Stimulated activated CD4-positive, alpha-beta T cell treated with anti-CD3 and anti-CD28 coated beads, Interleukin-1b, Interleukin-23, amount 100 ng/mL, for 4 hours (primary cell): ENCODE measurements at places on chromosomes 12 and 14.

GRCh38 chr14:25431211-25432076 is 381.5 kb upstream of the STXBP6 start:
- no peak for DNase-seq

- peak; percentile 19 for DNase-seq
Measured at GRCh38 chr12:47636908-47637780, 68.7 kb downstream of the RPAP3 start.

DNA sequence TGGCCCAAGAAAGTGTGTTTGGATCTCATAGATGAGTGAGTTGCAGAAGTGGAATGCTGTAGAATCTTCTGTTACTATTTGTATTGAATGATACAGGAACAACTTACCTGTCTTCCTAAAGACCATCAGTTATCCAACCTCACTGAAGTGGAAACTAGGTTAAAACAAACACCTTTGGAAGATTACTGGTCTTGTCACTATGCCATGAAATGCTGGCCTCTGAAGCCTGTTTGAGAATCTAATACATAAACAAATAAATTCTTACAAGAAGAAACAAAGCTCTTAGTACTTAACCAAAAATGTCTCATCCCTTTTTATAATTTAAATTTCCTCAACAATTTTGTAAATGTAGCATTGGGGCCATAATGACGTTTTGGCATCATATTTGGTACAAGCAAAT is 155.2 kb downstream of the FBXL14 start:
- DNase-seq, result no peak

GRCh38 chr14:104844306-104845032 is 20.6 kb upstream of the CEP170B start:
- no peak for DNase-seq

- no peak for DNase-seq
Measured at GRCh38 chr12:100433701-100434100, 40.0 kb upstream of the NR1H4 start.

DNA sequence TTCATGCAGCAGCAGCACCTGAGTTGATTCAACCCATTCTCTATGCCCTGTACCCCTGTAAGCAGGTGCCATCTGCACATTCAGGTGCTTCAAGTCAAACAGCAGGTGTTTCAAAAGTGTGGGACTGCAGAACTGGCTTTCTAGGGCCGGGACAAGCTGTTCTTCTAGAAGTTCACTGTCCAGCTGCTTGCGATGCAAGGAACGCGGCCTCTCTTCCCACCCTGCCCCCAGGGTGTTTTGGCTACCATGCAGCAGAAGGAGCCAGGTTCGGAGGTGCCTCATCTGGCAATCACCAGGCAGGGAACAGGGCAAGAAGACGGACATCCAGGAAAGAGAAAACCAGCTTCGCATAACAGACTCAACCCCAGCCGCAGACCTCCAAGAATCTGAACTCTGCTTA is 35.2 kb downstream of the TMEM132D start:
- no peak for DNase-seq

DNA sequence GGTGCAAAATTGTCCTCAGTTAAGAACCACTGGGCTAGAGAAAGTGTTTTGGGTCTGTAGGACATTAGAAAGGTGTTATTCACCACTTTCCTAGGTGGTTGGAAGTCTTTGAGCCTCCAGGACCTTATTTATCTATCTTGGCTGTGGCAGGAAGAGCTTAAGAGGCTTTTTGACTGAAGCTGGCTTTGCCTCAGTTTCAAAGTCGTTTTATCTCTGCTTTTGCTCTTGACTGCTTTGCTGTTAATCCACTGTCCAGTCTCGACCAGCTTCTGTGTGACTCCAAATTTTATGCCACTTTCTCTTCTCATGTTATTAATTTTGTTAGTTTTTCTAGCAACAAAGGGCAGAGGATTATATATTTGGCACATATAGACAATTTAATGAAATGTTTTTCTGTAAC is 60.3 kb downstream of the PPHLN1 start:
- no peak for DNase-seq

GRCh38 chr14:100325958-100326357 is 2.8 kb downstream of the SLC25A47 start:
- no peak for DNase-seq

DNA sequence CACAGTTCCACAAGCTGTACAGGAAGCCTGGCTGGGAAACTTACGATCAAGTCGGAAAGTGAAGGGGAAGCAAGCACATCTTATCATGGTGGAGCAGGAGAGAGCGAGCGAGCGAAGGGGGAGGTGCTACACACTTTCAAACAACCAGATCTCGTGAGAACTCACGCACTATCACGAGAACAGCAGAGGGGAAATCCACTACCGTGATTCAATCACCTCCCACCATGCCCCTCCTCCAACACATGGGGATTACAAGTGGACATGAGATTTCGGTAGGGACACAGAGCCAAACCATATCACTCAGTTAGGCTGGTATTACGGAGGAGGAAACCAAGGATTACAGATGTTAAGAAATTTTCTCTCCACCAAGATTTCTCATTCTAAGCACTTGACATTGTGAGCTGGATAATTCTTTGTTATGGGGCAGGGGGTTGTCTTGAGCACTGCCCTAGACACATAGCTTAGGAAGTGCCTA is 262.0 kb upstream of the G2E3 start:
- no peak for DNase-seq

DNA sequence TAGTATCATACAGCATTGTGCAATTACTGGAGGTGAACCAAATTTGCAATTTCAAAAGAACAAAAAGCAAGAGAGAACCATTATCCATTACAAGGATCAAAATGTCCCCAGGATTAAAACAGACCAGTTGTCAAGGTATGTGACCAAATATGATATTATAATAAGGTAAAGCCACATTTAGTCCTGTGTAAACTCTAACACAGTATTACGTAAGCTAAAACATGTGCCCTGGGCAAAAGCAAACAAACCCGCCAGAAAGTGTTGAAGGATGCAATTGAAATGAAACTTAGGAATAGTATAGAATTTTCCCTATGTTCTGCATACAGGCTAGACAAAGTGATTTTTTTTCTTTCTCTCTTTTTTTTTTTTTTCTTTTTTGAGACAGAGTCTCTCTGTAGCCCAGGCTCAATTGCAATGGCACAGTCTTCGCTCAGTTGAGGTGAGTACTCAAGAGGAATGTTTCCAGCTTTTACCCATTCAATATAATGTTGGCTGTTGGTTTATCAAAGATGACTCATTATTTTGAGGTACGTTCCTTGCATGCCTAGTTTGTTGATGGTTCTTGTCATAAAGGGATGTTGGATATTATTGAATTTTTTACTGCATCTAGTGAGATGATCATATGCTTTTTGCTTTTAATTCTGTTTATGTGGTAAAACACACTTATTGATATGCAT is 137.1 kb upstream of the FOXG1 start:
- DNase-seq, result no peak

GRCh38 chr12:46217541-46218321 is 51.1 kb downstream of the SLC38A1 start:
- DNase-seq, result peak; percentile 28

DNA sequence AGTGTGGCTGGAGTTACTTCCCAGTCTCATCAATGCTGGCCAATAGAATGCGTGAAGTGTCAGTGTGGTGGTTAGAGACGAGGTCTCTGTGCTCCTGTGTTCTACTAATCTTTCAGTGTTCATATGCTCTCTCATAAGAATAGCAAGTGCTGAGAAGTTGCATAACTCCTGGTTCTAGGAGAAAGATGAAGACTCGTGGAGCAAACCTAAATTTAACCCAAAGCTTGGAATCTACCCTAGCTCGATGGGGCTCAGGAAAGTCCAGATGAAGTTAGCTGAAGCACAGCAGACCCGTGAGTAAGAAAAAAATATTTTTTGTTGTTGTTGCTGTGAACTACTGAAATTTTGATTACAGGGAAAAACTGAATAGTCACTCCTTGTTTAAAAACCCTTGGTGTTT is 412.6 kb downstream of the APAF1 start:
- DNase-seq, result no peak

- DNase-seq, result no peak
Measured at GRCh38 chr12:107929436-107929835, 154.9 kb downstream of the ASCL4 start.

- DNase-seq, result no peak
Measured at GRCh38 chr12:32420356-32420755, 21.0 kb downstream of the FGD4 start.

DNA sequence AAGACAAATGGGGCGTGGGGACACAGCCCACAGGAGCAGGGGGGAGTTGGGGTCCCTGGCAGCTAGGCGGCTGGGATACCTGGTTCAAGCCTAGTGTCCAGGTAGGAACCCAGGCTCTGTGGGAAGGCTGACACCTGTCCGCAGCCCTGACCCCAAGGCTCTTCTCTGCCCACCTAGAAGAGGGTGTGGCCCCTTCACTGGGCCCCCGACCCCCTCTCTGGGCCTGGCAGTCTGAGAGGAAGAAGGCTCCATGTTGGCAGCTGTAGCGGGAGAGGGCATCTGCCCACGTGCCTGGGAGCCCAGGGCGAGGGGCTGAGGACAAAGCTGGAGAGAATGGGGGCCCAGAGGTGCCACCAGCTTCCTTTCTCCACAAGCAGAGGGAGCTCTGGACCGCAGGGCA is 10.5 kb downstream of the CHGA start:
- no peak for DNase-seq

- no peak for DNase-seq
Measured at GRCh38 chr12:1977588-1977987, 26.7 kb downstream of the DCP1B start.

GRCh38 chr12:1494856-1495255 is 99.5 kb downstream of the FBXL14 start:
- no peak for DNase-seq

- no peak for DNase-seq
Measured at GRCh38 chr12:123280971-123281370, 9.3 kb upstream of the CDK2AP1 start.

DNA sequence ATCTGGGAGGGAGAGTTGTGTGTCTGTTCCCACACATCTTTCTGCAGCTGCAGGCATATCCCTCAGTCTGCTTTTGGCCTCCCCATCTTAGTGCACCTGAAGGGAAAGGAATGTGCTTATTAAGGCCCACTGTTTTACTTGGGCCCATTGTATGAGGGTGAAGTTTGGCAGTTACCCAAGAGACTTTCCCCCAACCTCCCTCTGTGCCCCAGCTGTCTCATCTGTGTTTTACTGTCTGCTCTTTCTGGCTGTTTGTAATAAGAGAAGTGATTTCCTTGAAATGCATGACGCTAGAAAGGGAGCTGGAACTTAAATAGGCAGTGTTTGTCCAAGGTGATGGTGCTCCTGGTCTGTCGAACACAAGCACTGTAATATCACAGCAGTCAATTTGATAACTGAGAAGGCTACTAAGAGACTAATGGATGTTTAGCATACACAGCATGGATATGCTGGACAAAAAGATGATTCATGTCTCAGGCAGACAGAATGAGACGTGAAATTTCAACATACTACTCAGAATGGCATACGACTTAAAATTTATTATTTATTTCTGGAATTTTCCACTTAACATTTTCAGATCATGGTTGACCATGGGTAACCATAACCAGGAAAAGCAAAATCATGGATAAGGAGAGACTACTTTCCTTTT is 43.6 kb downstream of the FSCB start:
- DNase-seq, result no peak

GRCh38 chr12:23895792-23896218 is 53.7 kb downstream of the SOX5 start:
- DNase-seq, result no peak

DNA sequence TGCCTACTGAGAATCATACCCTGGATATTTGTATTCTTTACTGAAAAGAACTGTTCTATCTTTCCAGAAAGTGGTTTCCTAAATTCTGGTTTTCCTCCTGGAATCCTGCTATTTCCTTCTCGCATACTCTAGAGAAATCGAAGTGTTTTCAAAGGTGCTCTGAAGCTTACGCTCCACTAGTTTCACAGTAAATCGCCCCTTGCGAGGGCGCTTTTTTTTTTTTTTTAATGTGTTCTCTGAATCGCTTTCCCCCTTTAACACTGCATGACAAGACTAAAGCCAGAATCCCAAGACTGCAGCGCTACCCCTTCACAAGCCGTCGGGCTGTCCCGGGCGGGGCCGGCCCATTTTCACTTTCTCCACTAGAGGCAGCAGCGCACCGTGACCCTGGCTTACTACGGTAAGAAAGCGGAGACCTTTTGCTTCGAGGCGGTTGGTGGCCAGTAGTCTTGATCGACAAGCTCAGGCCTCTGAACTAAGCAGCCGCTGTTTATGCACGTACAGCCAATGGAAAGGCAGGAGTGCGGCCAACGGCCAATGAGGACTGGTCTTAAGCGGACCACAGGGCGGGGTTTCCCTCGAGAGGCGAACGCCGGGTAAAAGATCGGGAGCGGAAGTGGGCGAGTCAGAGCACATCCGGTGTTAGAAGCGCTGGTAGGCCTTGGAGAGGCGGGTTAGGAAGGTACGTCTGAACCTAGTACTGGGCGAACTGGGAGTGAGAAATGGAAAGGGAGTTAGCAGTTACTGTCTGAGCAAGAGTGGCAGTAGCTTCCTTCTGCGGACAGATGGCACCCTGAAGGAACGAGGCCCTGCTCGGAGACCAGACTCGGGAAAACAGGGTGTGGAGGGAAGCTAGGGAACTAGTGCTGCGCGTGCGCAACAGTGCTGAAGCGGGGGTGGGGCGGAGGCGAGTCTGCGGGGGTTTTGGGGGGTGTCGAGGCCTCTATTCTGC is at the start of gene TMBIM6:
TSS of gene TMBIM6 (plus strand) at position 628 of the 952 bp plus-strand sequence. CDS start 10,937 bp downstream, outside the sequence.
- DNase-seq, result peak; percentile 90
